ENCODE measurements at places on chromosomes 11 and 22. TPM values are rescaled to one million over a fixed set of nuclear protein-coding genes. Genes with fewer than 3 reads are reported as not detected.

- no peak for DNase-seq
These were observed 331.8 kb upstream of the SYN3 start for GRCh38 chr22:33389936-33390335.

- no peak for DNase-seq
These were observed 3.6 kb upstream of the ROBO3 start for GRCh38 chr11:124861670-124862069.

Gene SOX10
- not detected for total RNA-seq

Gene CARD10
- total RNA-seq: 0.12 TPM

Gene LYVE1
- total RNA-seq: not detected

GRCh38 chr11:91804042-91804441 lies 420.6 kb upstream of the FAT3 start:
- no peak for DNase-seq

DNA sequence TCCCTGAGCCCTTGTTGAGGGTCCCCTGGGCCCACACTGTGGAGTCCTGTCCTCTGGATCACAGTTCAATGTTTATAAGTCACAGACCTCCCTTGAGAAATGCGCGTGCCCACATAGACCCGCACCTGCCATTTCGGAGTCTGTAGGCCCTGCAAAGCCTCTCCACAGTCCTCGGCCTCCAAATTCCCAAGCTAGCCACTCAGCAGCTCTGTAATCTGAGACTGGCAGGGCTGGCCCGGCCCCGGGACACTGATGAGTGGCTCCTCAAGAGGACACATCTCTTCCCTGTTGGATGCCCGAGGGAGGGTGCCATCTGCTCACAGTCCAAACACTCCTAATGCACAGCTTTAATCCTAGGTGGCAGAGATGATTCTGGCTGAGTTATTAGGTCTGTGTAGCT lies 39.1 kb downstream of the B3GAT1 start:
- no peak for DNase-seq

Gene CCDC87
- 0.12 TPM for total RNA-seq

Gene LMF2
- 63.8 TPM for total RNA-seq

DNA sequence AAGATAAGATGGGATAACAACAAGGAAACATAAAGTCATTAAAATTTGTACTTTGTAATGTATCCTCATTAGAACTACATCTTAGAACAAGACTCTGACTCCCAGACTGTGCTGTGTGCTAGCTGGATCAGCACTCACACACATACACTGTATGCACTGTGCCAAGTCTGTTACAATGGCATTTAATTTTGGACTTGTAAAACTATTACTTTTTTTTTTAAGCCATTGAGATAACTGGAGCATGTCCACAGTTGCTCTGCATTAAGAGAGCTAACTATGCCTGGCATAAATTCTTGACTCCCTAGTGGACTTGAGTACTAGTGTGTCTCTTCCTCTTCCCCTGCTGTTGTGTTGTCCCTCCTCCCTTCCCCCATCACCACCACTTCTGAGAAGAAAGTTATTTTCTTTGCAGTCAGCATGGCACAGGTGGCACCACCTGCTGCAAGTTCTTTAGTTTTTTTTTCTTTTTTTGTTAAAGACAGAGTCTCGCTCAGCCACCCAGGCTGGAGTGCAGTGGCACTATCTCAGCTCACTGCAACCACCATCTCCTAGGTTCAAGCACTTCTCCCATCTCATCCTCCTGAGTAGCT lies 268.6 kb downstream of the TMEM135 start:
- DNase-seq: no peak

DNA sequence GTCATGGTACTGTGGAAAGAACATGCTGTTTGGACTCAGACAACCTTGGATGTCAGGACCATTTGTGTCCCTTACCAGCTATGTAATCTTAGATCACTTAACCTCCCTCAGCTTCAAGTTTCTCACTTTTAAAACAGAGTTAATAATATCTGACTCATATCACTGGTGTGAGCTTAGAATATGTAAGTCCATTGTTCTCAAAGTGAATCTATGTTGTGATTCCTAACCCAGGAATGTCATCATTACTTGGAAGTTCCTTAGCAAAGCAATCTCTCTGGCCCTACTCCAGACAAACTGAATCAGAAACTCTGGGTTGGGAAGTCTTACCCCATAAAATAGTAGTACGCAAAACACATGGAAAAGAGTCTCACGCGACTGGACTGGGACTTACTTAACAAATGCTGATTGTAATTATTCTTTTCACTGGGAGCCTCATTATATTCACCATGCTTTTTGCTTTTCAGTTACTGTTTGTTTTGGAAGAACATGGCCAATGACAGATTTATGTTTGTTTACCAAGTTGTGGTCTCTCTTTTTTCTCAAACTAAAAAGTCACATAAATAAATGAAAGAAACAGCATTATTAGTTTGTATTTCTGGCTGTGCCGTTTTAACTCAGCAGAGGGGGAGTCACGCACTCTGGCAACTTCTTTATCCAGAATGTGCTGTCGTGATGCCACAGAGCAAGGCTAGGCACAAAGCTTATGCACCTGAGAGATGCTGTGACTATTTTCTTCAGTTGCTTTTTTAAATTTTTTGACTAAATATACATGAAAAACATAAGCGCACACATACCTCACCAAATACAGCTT lies 217.7 kb upstream of the CTSC start:
- DNase-seq: no peak

DNA sequence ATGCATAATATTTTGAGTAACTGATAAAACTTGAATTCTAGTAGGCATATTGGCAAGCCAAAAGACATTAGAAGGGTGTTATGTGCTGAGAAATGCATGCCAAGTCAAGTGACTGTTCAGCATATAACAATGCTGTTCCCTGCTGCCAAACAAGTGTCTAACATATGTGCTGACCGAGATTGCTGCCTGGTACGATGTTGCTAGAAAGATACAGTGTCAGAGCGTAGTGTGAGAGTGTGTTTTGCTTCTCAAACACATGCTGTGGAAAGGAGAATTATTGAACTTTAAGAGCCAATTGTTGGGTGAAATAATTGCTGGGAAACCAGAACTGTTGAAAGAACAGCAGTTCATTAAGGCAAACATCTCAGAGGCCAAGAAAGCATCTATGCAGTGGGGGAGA lies 71.3 kb upstream of the GRIA4 start:
- DNase-seq: no peak

GRCh38 chr11:121929581-121929980 lies 186.4 kb downstream of the BLID start:
- no peak for DNase-seq

- no peak for DNase-seq
These were observed 407 bp downstream of the QSER1 start for GRCh38 chr11:32893093-32893342.

GRCh38 chr11:87359401-87359800 lies 321.7 kb downstream of the TMEM135 start:
- no peak for DNase-seq

Gene TRPT1
- total RNA-seq: 35.6 TPM

- no peak for DNase-seq
These were observed 1.7 kb upstream of the KCNA4 start for GRCh38 chr11:30018495-30018894.
